ENCODE measurements at places on chromosomes 7 and 10. TPM values are rescaled to one million over a fixed set of nuclear protein-coding genes. Genes with fewer than 3 reads are reported as not detected.

- DNase-seq, result no peak
These were observed 336.0 kb downstream of the PLXNA4 start for GRCh38 chr7:132240262-132240661.

AQP1 gene
- 206 TPM for total RNA-seq

DNA sequence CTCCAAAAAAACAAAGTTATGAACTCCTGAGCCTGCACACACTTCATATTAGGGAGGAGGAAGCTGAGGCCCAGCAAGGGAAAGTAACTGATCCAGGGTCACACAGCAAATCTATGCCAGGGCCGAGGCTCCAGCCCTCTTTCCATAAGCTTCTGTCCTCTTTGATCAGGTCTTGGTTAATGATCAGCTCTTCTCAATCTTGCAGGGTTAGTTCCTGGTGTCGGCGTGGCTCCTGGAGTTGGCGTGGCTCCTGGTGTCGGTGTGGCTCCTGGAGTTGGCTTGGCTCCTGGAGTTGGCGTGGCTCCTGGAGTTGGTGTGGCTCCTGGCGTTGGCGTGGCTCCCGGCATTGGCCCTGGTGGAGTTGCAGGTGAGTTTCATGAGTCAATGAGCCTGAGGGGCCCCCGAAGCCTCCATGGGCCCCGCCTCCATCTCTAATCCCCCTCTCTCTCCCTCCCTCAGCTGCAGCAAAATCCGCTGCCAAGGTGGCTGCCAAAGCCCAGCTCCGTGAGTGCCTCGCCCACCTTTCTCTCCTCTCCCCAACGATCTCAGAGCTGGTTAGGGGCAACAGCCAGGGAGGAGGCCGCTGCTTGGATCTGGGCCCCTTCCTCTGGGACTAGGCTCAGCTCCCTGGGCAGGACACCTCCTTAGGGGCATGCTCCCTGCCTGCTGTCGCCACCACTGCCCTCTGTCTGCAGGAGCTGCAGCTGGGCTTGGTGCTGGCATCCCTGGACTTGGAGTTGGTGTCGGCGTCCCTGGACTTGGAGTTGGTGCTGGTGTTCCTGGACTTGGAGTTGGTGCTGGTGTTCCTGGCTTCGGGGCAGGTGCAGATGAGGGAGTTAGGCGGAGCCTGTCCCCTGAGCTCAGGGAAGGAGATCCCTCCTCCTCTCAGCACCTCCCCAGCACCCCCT, 23.7 kb upstream of the LIMK1 start:
- DNase-seq, result peak; percentile 99

GRCh38 chr10:5040781-5041470, 37.3 kb upstream of the AKR1C2 start:
- no peak for DNase-seq

DNA sequence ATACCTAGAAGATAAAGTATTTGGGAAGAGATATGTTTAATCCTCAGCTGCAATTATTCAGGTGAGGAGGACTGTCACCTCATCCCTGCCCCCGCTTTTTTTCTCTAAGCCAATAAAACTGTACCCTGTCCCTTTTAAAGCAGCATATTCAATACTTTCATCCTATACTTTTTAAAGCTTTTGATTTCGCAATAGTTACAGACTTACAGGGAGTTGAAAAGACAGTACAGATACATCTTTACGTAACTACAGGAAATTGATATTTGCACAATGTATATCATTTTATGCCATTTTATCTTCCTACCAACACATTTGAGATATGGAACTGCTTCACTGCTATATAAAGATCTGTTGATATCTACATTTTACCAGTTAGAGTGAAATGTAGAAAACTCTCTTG, 47.6 kb downstream of the STK17A start:
- no peak for DNase-seq

GRCh38 chr7:148382596-148382995, 208.0 kb upstream of the C7orf33 start:
- no peak for DNase-seq
